Activated CD4-positive, alpha-beta T cell treated with anti-CD3 and anti-CD28 coated beads, Interleukin-2, amount 50 U/mL, for 24 hours (primary cell): ENCODE measurements at places on chromosomes 3 and 15.

GRCh38 chr3:61876797-61877196, 315.4 kb downstream of the PTPRG start:
- DNase-seq, result no peak

GRCh38 chr3:101976473-101976872, 127.2 kb downstream of the NFKBIZ start:
- DNase-seq, result no peak

- DNase-seq, result no peak
Measured at GRCh38 chr3:50588759-50589433, 19.6 kb downstream of the HEMK1 start.

- no peak for DNase-seq
Measured at GRCh38 chr3:169272532-169272931, 391.0 kb downstream of the MECOM start.
